ENCODE measurements at places on chromosomes 4 and X.
A peak's percentile ranks its signal among the peaks of the same experiment; 100 is the strongest.

DNA sequence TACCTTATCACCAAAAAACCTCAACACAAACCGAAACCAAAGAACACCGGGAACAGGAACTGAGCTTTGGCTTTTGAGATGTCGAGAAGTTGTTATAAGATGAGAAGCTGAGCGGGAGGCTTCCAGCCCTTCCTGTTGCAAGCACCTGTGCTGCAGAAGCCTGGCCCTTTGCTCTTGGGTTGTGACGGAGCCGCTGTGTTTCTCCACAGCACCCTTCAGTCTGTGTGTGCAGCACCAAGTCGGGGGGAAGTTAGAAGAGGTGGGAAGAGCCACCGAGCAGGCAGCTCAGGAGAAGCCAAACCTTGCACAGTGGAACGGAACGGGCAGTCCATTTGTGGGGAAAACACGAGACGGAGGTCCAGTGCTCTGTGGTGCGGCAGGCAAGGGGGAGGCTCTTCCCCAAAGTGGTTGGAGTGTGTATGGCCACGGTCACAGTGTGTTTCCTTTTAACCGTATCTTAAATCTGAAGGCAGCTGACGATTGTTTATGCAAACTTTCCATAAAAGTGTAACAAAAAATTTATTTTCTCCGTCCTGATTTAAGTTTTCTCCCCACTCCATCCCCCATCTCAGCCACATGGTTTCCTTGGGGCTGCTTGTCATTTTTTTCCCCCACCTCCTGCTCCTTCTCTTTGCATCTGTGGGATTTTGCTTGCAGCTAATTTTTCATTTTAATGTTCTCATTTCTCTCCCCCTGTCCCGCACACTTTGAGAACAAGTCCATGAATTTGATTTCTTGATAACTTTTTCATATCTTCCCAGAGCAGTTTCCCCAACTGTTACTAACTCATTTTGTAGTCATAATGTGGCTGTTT lies 123.7 kb downstream of the STOX2 start:
- DNase-seq = no peak

GRCh38 chr4:24515698-24516097 lies 68.7 kb downstream of the DHX15 start:
- no peak for DNase-seq

GRCh38 chr4:144181391-144181790 lies 40.9 kb upstream of the GYPA start:
- no peak for DNase-seq

DNA sequence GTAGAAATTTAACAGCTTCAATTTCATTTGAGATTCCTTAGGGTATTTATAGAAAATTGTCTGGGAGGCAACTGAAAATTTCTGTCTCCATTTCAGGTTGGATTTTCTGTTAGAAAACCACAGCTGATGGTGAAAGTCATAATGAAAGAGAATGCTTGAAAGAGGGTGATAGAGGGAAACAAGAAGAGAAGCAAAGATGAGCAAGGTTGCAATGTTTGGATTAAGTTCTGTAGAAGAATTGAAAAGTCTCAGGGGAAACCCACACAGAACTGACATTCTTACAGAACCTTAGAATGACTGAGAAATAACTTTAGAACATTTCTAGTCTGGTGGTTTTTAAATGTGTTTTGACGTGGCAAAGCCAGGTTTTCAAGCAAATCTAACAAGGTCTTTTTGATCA lies 14.7 kb downstream of the GBA3 start:
- DNase-seq = no peak

DNA sequence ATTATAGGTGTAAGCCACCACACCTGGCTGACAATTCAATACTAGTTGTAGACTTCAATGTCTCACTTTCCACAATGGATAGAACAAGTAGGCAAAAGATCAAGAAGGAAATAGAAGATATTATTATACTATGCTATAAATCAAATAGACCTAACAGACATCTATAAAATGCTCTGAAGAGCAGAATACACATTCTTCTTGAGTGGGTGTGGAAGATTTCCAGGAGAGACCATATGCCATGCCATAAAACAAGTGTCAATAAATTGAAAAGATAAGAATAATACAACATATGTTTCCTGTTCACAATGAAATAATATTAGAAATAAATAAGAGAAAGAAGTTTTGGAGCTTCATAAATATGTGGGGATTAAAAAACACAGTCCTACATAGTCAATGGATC lies 179.3 kb upstream of the AMOT start:
- DNase-seq = no peak

- DNase-seq = no peak
Measured at GRCh38 chr4:174265916-174266315, 17.6 kb downstream of the FBXO8 start.

DNA sequence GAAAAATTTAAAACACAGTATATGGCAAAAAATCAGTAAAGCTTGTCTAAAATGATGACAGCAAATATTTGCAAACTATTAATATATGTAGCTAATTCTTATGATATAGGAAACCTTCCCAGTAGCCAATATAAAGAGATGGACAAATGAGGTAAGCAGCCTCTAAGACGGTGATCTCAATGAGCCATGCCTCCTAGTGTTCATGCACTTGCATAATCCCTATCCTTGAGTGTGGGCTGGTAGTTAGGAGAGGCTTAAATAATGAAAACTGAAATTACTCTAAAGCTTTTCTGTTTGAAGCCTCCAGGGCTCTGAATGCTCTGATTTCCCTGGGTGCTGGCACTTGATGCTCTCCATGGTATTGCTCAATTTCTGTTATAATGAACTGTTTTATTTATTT lies 24.6 kb upstream of the ARMCX4 start:
- peak; percentile 20 for DNase-seq

DNA sequence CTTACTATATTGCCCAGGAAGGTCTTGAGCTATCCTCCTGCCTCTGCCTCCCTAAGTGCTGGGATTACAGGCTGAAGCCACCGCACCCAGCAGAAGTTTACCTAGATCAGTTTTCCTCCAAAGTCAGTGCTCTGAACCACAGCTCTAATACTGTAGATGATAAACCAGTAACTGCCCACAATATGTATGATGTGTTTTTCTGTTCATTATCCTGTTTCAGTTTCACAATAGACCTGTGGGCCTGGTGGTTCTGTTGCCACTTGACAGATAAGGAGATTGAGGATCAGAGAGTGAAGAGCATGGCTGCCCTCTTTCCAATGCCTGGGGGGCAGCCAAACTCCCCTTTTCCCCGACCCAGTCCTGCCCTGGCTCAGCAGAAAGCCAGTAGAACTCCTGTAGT lies 87.0 kb downstream of the EFNB1 start:
- DNase-seq = peak; percentile 25

DNA sequence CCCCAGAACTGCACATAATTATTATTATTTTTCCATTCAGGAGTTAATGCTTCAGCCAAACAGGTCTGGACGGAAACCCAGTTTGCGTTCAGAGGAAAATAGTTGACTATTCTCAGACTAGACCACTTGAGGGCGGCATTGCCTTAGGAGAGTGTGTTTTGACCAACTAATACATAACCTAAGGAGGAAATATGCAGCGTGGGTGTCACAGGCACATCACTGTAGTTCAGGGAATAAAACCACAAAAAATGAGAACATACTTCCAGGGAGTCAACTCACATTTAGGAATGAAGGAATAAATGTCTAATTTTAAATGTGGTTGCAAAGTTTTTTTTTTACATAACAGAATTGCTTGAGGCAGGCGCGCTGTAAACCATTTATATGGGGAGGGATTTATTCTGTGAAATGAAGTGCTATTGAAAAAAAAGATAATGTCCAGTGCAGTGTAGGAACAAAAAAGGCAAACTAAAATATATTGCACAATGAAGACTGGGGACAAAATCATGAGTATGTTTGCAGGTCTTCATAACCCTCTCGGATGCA lies 93.3 kb downstream of the SYNPO2 start:
- peak; percentile 79 for DNase-seq

- DNase-seq = no peak
Measured at GRCh38 chr4:71235311-71236201, 103.3 kb upstream of the SLC4A4 start.

GRCh38 chrX:125736008-125736729 lies 416.5 kb downstream of the TEX13C start:
- no peak for DNase-seq

GRCh38 chr4:128452415-128452814 lies 164.8 kb upstream of the PGRMC2 start:
- DNase-seq = no peak

DNA sequence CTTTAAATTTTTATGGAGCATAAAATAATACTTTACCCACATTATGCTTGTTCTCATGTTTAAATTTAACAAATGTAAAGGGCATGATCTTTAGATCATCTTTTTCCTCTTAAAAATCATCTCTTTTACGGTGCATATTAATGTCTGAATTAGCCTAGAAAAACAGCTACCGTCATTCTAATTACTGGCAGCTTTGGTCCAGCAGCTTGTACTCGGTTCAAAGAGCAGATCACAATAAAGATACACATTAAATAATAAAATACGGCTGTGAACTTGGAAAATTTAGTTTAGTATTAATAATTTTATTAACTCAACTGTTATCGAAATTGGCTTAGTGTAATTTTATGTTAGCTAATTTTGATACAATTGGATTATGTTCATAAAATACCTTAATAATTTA lies 19.1 kb downstream of the CCSER1 start:
- DNase-seq = no peak

DNA sequence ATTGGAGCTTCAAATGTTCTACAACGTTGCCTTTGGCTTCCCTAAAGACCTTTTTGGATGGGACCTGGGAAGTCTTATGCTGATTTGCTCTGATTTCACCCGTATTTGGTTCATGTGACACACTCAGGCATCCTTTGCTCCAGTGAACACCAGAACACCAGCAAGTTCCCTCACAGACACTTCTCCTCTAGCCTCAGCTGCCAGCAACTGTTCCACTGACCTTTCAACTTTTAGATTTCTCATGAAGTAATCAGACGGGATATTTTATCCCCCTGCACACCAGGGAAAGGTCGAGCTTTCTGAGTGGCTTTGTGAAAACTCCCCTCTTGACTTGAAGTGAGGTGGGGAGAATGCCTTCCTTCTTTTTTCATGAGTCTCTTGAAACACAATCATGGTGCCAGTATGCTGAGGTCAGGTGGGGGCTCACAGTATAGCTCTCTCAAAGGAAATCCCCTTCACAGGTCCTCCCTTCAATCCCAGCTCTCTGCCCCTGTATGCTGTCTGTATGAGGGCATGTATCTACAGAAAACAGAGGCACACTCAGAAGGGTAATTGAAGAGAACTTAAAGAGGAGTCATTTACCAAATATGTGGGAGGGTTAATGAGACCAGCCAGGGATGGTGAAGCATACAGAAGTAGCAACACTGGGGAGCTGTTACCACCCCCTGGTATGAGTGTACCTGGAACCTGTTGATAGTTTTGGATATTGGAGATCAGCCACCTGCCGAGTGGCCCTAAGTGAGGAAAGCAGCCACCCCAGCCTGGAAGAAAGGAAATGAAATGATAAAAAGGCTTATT lies 62.7 kb downstream of the FGFBP1 start:
- no peak for DNase-seq

GRCh38 chr4:94559351-94559806 lies 107.6 kb downstream of the PDLIM5 start:
- DNase-seq = no peak

DNA sequence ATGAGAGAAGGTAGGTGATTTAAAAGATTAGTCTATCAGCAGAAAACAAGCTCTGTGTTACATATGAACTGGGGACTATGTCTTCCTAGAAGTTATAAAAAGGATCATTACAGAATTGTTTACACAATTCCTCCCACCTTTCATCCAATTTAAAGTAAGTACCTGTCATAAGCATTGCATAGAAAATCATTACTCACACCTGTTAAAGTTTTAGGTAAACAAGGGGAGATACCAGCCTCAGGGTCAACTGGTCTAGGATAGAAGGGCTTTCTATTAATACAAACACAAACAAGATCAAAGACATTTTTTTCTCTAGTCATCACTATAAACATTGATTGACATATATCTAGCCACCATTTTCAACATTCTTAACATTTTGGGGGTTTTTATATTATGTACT lies 333.9 kb downstream of the ARHGAP24 start:
- no peak for DNase-seq

DNA sequence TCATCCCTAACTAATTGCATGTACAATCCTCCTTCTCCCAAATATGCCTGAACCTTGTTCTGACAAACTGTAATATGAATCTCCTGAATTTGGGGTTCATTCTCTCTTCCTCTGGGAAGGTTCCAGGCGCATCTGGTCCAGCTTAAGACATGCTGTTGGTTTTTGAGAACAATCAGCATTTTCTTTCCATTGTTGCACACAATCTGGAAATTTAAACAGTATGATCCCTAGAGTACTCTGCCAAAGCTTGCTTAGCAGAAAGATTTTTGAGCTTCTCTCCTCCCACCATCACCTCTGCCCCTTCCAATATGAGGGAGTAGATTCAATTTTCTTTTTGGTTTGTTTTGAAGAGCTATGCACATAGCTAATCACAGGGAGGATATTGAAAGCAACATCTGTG lies 50.1 kb downstream of the SRPX start:
- no peak for DNase-seq

- DNase-seq = no peak
Measured at GRCh38 chr4:170339522-170339921, 249.8 kb upstream of the AADAT start.

GRCh38 chrX:2317527-2318055 lies 183.2 kb downstream of the DHRSX start:
- DNase-seq = no peak

- no peak for DNase-seq
Measured at GRCh38 chr4:288891-289290, 16.4 kb downstream of the ZNF732 start.

GRCh38 chr4:73606465-73606974 lies 13.7 kb downstream of the RASSF6 start:
- no peak for DNase-seq

GRCh38 chr4:126124818-126125217 lies 810.1 kb downstream of the FAT4 start:
- no peak for DNase-seq

GRCh38 chrX:10118530-10118929 lies 38.2 kb upstream of the CLCN4 start:
- DNase-seq = no peak

DNA sequence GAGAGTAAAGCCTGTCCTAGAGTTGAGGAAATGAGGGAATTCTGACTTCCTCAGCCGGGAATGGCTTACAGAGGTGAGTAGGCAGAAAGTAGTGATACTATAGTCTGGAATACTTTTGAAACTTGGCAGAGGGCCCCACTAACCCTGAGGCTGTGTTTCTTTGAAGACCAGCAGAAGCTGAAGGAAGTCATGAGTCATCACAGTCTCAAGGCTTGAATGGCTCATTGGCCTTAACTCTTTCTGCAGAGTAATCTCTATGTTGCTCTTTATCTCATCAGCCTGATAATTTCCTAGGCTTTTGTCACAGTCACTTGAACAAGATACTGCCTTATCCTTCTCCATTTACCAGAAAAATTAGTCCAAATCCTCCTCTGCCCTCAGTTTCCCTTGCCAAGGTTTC lies 80.8 kb downstream of the ANKRD50 start:
- DNase-seq = peak; percentile 95

- DNase-seq = peak; percentile 59
Measured at GRCh38 chr4:19850909-19851308, 400.8 kb upstream of the SLIT2 start.

- no peak for DNase-seq
Measured at GRCh38 chr4:165915215-165915614, 42.2 kb downstream of the TLL1 start.

Measured in mesenchymal stem cell (in vitro differentiated cells and primary cell).